IPS DF 19.7 (cell line): ENCODE measurements at places on chromosomes 12 and 14.

DNA sequence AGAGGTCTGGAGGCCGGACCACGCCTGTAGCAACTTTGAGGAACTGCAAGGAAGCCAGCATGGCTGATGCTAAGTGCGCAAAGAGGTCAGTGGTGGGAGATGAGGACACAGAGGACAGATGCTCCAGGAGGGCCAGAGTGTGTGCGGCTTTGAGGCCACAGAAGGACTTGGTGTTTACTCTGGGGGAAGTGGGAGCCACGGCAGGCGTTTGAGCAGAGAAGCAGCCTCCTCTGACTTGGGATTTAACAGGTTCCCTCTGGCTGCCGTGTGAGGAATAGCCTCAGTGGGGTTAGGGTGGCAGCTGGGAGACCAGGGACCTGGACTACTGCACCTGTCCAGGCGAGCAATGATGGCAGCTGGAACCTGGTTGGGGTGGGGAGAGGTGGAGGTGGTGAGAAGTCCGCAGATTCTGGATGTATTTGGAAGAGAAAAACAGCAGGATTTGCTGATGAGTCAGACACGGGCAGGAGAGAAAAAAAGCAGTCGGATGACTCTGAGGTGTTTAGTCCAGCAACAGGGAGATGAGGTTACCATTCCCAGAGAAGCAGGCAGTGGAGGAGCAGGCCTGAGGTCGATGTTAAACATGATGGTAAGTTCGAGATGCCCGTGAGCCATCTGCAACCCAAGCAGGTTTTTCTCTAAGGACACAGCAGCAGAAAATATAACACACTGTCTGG lies 143.5 kb downstream of the SCARB1 start:
- DNase-seq: no peak

DNA sequence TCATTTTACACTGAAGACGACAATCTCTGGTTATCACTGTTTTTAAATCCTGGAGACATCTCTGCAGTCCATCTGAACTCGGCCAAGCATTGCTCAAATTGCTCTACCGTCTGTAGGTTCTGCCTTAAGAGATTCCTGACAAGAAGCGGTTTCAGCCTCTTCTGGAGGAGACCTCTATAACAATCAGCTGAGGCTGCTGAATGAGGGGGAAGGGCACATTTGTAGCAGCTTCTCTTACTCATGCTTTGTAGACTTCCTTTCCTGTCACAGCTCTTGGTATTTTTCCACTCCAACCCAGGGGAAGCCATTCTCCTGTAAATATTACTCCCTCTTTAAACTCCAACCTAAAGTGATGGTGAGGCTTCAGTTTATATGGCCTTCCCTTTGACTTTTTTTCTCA lies 3.0 kb downstream of the ARG2 start:
- DNase-seq: no peak

DNA sequence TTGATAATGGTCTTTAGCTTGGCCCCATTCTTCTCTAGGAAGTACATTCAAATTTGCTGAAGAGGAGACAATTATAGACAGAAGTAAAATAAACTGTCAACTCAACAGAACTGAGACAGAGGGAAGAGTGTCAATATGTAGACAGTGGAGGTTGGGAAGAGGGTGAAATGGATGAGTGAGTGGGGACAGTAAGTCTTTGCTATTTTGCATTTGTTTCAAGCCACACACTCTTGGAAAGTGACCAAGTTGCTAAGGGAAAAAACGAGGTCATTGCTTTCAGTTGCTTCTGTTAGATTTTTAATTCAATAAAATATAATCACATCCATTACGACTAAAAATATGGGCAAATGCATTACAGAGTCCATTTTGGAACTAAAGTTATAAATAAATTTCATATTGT lies 47.8 kb downstream of the BTBD7 start:
- no peak for DNase-seq

DNA sequence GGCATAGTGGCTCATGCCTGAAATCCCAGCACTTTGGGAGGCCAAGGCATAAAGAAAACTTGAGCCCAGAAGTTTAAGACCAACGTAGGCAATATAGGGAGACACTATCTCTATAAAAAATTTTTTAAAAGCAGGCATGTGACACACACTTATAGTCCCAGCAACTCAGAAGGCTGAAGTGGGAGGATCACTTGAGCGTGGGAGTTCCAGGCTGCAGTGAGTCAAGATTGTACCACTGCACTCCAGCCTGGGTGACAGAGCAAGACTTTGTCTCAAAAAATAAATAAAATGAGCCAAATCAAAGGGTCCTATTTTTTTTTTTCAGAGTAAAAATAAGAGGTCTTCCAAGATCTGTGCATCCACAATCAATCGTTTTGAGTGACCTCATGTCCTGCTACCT lies 237.6 kb downstream of the SLC16A7 start:
- no peak for DNase-seq

GRCh38 chr12:21239866-21240265 lies 94.9 kb downstream of the SLCO1A2 start:
- DNase-seq: no peak

- DNase-seq: no peak
These were observed 15.7 kb upstream of the ESPL1 start for GRCh38 chr12:53252349-53252916.

DNA sequence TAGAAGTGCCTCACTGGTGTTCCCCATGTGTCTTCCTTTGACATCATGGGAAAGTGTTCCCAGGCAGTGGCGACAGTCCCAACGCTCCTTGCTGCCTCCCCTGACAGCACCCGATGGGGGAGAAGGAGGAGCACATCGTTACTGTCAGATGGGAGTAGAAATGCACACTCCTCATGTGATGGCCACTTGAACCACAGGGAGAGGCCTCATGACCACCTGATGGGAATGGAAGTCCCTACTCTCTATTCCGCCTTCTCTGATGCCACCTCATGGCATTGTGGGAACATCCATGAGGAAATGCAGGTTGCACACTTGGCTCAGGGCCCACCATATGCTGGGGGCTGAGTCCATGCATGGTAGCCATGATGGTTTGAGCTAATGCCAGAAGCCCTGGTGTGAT lies 14.3 kb upstream of the CORO1C start:
- no peak for DNase-seq

DNA sequence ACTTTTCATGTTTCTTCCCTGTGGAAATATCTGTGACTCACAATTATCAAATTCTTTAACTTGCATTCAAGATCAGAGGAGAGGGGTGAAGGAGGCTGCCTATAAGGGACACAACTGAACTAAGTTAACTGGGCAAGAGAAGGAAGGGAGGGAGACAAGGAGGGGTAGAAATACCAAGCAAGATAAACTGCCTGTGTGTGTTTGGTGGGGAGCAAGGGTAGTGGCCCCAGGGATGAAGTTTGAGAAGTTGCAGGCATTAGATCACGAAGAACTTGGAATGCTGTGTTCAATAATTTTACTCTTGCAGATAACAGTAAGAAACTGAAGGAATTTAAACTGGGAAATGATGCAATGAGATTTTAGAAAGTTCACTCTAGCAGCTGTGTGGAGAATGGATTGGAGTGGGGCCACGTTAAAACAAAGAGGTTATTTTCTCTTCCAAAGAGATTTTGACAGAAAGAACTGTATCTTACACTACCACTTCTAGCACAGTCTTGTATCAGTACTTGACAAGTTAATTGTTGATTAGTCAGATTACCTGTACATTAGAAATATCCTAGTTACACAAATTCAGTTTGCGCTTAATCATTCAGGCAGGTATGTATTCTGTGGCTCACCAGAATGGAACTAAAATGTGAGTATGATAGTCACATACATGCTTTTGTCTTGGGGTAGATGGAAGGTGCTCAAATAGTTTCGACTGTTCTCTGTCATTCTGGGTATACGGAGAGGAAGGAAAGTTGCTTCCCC lies 7.4 kb downstream of the PKP2 start:
- no peak for DNase-seq

- no peak for DNase-seq
These were observed 35.8 kb upstream of the KCNA1 start for GRCh38 chr12:4873947-4874346.
